ENCODE measurements at places on chromosomes 5 and 9. TPM values are rescaled to one million over a fixed set of nuclear protein-coding genes. Genes with fewer than 3 reads are reported as not detected.

GRCh38 chr9:33377089-33377715, 25.2 kb downstream of the AQP7 start:
- no peak for DNase-seq

DNA sequence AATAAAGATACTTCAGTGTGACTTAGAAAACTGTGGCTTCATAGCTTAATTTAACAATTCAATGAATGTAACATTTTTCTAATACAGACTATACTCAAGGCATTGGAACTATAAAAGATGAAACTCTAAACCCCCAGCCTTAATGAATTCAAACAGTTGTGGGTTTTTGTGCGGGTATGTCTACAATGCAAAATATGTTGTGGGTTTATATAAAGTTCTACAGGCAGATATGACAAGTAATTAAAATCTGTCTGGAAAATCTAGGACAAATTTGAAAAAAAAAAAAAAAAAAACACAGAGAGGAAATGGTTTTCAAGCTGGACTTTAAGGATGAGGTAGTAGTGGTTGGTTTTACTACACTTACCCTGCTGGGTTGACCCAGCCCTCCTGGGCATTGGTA, 467.5 kb upstream of the TLE4 start:
- no peak for DNase-seq

GRCh38 chr9:18768951-18769622, 263.9 kb downstream of the SAXO1 start:
- no peak for DNase-seq

GRCh38 chr9:133238851-133239532, 29.9 kb upstream of the OBP2B start:
- DNase-seq: no peak

- no peak for DNase-seq
Measured at GRCh38 chr9:114902786-114903524, 27.4 kb downstream of the TNFSF8 start.

- DNase-seq: no peak
Measured at GRCh38 chr5:114332925-114333324, 28.9 kb upstream of the KCNN2 start.

DNA sequence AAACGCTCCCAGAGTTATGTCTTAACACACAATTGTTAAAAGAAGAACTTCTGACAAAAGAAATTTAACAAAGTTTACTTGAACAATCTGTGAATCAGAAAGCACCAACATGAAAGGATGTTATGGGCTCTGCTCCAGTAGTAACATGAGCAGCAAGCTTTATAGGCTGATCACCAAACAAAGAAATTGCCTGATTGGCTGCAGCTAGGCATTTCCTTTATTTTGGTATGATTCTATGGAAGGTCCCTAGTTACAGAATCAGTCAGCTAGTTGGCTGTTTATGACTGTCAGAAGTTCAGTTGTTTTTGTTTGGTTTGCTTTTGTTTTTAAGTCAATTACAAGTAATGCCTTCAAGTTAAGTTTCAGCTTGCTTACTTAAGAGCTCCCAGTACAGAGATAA, 102.4 kb upstream of the SMC2 start:
- no peak for DNase-seq

The PCDHGA3 gene
- total RNA-seq: 4.1 TPM

The RABEPK gene
- total RNA-seq: 25.7 TPM

The NUTM2G gene
- total RNA-seq: not detected

All from frontal cortex (tissue), 4 donors.